ENCODE measurements at places on chromosomes 12 and 14.

- no peak for DNase-seq
Measured at GRCh38 chr12:3136641-3137267, 59.6 kb downstream of the TSPAN9 start.

DNA sequence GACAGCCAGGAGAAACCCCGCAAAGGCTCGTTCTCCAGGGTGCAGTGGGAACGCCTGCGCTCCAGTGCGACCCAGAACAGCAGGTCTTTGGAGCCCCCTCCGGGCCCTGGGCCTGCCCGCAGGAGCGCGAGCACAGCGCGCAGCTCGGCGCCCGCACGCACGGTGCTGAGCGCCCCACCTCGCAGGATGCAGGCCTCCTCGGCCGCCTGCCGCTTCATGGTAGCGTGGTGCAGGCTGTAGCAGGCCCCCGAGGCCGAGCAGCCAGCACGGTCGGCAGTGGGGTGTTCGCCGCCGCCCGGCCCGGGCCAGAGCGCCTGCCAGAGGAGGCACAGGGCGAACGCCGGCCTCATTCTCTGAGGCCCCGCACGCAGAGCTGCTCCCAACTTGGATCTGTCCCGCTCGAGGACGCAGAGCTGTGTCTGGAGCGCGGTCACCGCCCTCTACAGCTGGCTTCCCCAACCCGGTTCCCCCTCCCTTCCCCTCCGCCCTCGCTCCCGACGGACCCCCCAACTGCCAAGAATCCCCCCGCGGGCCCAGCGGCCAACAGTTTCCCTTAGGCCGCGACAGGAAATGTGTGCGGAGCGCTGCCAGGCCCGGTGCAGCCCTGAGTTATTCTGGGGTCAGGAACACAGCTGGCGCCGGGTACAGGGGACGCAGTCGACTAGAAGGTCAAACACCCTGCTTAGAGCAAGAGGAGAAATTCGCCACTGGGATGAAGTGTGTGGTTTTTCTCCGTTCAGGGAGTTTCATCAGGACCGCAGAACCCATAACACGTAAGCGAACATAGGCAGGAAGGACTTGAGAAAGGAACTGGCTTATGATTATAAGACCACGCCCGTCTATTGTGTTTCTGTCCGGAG, at the start of gene CLEC14A:
CLEC14A (minus strand) TSS at position 421 of the 860 bp plus-strand sequence; CDS start at position 350, 71 bp downstream.
- no peak for DNase-seq

DNA sequence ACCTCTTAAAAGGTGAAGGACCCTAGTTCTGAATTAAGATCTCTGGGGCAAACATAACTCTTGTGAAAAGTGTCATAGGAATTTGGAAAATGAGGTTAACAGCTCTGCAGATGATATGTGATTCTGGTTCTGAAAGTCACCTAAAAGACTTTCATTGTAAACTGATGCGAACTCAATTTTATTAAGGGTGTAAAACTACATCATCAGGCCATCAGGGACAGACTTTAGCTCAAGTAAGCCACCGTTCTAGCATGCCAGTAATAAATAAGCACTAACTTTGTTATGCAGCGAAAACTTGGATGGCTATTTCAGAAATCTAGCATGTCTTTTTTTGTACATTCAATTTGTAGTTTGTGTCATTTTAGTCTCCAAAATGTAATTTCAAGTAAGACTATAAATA, 61.6 kb downstream of the R3HDM2 start:
- DNase-seq, result no peak

DNA sequence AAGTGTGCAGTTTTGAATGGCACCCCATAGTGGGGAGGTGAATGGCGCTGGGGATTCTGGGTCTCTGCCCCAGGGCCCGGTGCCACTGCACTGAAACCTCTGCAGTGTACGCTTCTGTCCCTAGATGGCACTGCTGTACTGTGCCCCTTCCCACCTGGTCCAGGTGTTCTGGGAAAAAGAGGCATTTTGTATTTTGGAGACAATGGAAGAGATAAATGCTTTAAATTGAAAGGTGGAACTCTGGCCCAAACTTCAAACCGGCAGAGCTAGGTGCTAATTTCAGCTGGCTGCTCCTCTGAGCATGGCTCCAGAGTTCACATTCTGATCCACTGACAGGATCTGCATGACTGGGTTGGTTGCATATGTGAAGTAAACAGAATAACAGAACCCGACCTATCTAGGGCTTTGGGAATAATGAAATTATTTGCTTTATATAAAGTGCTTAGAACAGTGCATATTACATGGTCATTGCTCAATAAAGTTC, 52.2 kb downstream of the KRT80 start:
- DNase-seq, result peak; percentile 56

Data from transverse colon (tissue), 4 donors.